ENCODE measurements at places on chromosomes 1 and 21.

DNA sequence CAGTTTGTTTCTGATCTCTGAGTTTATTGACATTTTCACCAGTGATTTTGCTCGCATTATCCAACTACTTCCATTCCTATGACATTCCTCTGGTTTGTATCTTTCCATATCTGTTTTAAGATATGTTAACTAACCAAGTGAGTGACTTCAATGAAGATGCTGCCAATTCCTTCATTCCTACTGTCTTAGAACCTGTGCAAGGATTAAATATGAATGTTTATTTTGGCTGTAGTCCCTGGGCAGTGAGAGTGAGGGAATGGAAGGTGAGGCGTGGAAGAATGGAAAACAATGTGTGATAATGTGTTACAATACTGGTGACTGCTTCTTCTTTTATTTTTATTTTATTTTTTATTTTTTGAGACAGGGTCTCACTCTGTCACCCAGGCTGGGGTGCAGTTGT is 183.0 kb downstream of the SDCCAG8 start:
- no peak for DNase-seq

- peak; percentile 40 for DNase-seq
Measured at GRCh38 chr1:52904927-52905698, 16.4 kb downstream of the ECHDC2 start.

DNA sequence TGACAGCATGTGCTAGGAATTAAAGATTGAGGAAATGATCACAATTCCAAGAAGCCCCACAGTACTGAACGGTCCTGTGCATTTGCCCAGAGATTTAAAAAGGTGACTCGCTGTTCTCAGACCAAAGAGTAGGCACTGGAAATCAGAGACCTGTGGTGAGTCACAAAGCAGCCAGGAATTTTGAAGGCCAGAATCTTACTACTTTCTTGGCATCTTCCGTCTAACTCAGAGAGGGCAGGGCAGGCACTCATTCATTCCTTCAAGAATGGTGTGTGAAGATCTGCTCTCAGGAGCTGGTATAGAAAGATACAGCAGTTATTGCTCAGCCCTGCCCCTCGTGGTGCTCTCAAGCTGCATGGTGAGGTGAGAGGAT is 57.9 kb downstream of the BRINP2 start:
- no peak for DNase-seq

GRCh38 chr1:186708694-186709097 is 28.5 kb upstream of the PTGS2 start:
- DNase-seq = no peak

DNA sequence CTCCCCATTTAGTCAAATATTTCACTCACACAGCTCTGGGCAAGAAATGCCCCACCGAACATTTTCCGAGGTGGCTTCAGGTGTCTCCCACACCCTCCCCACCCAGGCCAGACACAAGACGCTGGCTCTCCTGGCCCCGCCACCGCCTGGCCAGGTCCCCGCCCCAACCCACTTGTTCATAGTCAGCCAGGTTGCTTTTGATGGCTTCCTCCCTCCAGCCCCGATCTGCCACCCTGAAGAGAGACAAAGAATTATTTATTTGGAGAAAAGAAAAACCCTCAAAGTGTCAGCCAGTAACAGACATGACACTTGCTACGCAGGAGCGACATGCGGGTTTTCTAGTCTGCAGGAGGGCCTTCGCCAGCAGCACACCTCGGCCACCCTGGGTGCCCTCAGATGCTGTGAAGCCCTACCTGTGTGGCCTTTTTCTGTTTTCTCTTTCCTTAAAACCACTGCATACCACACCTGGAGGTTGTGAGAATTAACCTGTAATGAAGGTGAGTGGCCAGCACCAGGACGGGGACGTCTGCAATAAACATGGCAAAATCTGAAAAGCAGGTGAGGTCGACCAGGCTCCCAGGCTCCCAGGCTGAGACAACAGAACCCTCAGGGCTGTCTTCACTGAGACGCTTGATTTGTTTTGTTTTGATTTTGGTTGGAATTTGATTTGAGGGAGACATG is 27.2 kb downstream of the SSBP3 start:
- no peak for DNase-seq

GRCh38 chr1:99869304-99869703 is 19.1 kb downstream of the AGL start:
- DNase-seq = no peak

GRCh38 chr1:66090859-66091457 is 298.3 kb downstream of the PDE4B start:
- peak; percentile 25 for DNase-seq

DNA sequence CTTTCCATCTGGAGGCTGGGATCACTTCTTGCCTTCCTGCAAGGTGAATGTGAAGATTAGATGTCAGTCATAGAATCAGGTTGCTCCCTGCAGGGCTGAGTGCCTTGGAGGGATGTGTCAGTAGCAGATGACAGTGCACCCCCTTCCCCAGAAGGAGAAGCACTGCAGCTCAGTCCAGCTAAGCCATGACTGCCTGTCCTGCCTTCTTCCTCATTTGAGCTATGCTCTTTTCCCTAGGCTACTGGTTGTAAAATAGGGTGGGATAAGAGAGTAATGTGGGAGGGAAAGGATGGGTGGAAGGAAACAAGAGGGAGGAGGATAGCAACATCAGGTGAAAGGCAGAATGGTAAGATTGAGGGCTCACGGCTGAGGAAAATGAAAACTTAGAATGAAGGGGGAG is 11.1 kb upstream of the FABP3 start:
- DNase-seq = no peak

- peak; percentile 49 for DNase-seq
Measured at GRCh38 chr1:19476450-19477190, 8.7 kb downstream of the CAPZB start.

DNA sequence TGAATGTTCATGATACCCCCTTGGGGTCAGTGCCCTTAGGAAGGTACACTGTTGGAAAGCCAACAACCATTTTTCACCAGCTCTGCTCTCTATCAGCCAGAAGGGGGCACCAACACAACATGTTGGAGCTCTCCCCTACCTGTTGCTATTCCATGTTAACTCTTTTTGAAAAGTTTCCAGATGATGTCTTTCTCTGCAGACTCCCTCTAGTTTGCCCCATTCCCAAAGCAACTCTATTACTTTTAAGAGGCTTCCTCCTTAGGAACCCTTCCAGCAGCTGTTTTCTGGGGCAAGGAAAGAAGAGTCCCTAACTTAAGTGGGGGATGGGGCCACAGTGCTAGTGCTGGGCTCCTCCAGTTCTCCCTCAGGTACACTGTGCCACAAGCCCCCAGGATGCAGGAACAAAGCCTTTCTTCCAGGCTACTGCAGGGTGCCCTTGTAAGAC is 22.9 kb upstream of the NDC1 start:
- DNase-seq = peak; percentile 66

- DNase-seq = no peak
Measured at GRCh38 chr1:103911450-103911849, 161.8 kb downstream of the AMY1C start.

GRCh38 chr1:46394108-46394871 is at the start of gene FAAH:
TSS of gene FAAH (plus strand) at chr1:46394317. CDS start at chr1:46394349, 32 bp downstream.
- DNase-seq = peak; percentile 55

- DNase-seq = peak; percentile 29
Measured at GRCh38 chr1:198088360-198089071, 68.3 kb upstream of the NEK7 start.

- no peak for DNase-seq
Measured at GRCh38 chr1:246503341-246503740, 3.7 kb downstream of the SMYD3 start.

DNA sequence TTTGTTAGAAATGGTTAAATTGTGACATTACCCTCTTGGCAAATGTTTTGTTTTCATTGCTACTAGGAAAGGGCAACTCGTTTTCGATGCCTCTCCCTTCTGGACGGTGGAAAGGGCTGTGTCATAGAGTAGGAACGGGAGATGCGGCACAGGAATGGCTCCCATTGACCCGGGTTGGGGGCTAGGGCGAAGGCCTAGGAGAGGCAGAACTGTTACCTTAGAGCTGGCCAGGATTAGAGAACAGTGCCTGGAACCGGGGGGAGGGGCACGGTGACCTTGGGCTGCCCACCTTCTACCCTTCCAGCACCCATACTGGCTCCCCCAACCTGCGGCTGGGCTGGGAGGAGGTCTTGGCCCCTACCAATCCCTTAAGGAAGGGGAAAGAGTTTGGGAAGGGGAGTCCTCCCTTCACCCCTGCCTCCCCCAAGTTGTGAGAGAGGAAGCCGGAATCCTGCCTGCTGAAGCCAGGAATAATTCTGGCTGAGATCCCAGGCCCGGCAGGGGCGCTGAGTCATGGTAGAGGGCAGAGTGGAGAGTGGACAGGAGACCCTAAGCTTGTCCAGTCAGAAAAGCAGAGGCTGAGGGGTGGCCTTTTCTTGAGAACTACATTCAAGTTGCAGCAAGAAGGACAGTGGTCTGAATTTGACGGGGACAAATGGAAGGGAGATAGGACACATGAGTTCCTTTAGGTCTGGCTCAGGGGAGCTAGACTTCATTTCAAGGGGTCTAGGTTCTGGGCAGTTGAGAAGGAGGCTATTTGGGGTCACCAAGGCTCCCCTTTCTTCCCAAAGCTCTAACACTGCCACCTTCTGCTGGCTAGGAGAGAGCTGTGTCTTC is 8.2 kb downstream of the LMNA start:
- no peak for DNase-seq

GRCh38 chr1:19305880-19306279 is 6.1 kb downstream of the AKR7A2 start:
- DNase-seq = no peak

- peak; percentile 75 for DNase-seq
Measured at GRCh38 chr1:39091845-39092645, 65.9 kb downstream of the NDUFS5 start.

- peak; percentile 91 for DNase-seq
Measured at GRCh38 chr1:234772345-234773147, 162.6 kb upstream of the IRF2BP2 start.

DNA sequence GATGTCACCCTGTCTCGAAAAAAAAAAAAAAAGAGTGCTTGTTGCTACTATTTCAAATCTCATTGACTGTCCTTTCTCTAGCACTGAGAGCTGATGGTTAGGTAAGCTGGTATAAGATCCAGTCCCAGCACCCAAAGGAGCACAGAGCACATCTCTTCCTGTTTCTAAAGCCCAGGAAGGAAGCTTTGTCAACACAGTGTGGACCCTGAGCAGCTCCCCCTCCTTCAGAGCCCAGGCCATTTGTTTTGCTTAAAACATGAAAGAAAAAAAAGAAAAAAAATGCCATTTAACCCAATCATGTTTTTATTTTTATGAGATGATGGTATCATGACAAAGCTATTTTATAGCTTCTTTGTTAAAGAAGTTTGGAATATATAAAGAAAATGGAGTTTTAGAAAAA is 184.1 kb upstream of the DUSP10 start:
- no peak for DNase-seq

DNA sequence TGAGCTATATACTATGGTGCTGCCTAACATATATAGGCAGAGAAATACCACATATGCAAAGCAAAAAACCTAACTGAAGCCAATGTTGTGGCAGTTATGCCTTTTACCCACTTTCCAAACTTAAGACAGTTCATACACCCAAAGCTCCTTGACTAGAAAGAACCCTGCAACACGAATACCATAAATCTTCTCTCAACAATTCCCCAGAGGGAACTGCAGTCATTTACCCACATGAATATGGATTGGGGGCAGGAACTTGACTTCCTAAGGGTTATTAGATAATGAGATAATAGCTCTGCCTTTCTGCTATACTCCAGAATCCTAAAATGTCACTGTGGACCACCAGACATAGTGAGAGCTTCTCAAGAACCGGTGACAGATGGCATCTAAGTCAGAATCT is 2.9 kb upstream of the ASPM start:
- no peak for DNase-seq

- no peak for DNase-seq
Measured at GRCh38 chr1:192552760-192553191, 22.8 kb upstream of the RGS1 start.

DNA sequence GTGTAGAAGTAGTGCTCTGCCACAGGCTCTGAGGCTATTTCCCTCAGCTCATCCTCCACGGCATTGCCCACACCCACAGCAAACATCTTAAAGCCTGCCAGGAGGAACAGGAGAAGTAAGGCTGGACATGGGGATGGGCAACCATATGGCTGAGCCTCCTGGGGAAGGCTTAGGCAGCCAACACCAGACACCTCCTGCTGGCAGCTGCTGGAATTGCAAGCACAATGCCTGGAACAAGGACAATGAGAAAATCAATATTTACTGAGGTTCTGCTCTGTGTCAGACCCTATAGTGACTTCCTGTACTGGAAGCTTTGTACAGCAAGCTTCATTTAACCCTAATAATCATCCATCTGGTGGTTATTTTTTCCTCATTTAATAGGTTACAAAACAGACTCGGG is 8.2 kb downstream of the MATN1 start:
- no peak for DNase-seq

DNA sequence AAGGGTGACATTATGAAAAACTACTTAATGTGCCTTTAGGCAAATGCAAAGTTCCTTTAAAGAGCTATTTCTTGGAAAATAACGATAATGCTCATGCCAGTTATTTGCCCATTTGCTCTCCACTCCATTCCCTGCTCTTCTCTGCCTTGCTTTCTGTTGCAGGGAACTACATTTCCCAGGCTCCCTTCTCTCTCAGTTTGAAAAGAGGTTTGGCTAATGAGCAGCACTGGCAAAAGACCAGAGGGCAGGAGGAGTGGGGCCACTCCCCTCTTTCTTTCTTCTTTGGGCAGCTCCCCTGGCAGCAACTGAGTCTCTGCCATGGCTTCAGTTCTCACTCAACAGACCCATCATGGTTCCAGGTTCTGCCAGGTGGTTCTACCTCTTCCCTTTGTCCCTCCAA is 130.5 kb downstream of the RWDD3 start:
- no peak for DNase-seq

DNA sequence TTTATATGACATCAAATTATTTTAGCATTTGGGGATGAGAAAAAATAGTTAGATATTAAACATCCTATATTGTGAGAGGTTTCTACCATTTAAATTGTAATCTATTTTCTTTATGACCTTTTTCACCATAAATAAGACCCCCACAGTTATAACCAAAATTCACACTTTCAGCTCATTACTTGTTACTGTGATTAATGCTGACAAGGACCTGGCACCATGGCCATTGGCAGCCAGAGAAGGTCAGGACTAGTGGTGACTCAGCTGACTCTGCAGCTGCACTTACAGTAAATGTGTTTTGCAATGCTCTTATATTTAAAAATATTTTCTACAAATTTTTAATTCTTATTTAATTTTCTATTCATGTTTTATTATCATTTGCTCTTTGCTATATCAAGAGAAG is 133.3 kb upstream of the C1orf105 start:
- DNase-seq = no peak

DNA sequence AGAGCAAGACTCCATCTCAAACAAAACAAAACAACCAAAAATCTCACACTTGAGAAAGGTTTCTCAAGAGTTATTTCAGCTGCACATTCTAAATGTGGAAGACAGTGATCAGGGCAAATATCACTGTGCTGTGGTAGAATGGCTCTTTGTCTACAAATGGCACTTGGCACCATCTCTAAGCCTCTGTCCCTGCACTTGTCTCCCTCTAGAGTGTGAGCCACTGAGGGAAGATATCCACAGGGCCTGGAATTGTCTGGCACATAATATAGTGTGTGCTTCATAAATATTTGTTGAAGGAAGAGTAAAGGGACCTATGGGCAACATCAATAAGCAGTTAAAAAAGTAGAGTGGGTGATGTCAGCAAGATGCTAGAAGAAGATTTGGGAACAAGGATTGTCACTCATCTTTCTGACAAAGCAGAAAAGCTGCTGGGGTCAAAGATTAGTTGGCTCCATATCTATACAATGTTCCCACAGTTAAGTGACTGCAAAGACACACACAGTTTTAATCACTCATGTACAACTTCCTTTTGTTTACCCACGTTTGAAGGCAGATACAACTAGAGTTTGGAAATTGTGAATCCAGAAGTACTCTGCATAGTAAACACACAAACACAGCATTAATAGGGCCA is 19.1 kb downstream of the CD101 start:
- DNase-seq = no peak

Data from activated CD4-positive, alpha-beta T cell treated with anti-CD3 and anti-CD28 coated beads, Interleukin-2, amount 10 ng/mL, durations not matched to agents 7 days and 5 days (primary cell).